ENCODE measurements at places on chromosomes 2 and 18.

DNA sequence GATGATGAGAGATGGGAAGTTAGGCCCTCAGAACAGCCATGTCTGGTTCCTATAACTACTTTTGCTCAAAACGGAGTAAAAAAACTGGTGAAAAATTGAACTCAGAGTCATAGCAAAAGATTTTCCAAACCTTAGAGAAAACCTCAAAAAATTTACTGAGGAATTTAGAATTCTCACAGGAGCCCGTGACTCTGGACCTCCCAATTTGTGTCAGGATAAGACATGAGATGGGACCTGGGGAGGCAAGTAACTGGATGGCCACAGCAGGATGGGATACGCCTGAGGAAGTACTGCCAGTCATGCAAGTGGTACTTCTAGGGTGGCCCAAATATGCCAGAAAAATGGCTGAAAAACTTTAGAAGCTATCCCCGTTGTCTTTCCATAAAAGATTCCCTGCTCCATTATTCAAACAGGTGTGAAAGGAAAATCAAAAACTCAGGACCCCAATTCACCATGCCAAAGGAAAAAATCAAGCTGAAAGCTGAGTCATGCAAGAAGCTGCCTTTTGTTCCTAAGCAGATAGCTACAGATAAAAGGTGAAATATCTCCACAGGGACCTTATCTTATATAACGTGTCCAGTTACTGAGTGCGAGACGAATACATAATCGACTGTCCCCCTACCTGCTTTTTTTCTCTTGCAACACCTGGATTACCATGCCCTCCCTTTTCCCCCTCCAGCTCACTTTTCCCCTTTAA lies 34.1 kb upstream of the LIPG start:
- no peak for DNase-seq

DNA sequence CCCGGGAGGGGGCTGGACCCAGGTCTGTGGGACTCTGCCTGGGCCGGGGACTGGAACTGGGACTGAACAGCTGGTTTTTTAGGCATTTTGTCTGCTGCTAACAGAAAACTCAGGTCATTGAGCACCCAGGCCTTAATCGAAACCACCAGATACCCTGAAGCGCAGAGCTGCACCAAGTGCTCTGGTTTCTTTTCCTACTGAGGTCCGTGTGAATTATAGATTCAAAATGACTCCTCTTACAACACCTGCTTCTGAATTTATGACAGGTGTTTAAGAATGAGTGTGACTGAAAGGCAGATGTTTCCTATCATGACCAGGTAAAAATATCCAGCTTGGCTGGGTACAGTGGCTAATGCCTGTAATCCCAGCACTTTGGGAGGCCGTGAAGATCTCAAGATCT lies 47.8 kb downstream of the TRAPPC12 start:
- no peak for DNase-seq

- DNase-seq: no peak
Observed at GRCh38 chr18:44742126-44742525, 61.4 kb downstream of the SETBP1 start.

DNA sequence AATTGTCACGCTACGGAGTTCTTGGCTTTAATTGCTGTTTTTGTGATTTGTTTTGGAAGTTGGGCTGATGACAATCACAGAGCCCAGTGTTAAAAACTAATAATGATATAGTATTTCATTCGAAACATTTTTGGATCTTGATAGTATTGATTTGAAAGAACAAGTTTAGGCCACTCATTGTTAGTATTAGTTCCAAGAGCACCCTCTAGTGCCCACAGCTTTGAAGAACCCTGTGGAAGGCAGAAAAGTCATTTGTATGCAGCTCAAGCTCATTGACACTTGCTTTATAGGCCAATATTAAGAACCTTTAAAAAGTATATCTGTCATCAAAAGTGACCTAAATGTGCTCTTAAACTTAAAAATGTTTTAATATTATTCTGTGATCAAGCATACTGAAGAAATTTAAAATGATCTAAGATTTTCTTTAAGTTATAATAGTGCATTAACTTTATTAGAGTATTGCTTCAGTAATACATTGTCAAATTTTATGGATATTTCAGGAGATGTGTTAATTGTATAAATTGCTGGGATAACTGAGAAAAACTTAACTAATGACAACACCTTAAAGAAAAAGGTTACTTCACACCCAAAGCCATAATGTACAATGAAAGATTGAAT lies 191.0 kb downstream of the GRB14 start:
- no peak for DNase-seq

GRCh38 chr2:224046752-224047151 lies 7.7 kb upstream of the SERPINE2 start:
- no peak for DNase-seq

DNA sequence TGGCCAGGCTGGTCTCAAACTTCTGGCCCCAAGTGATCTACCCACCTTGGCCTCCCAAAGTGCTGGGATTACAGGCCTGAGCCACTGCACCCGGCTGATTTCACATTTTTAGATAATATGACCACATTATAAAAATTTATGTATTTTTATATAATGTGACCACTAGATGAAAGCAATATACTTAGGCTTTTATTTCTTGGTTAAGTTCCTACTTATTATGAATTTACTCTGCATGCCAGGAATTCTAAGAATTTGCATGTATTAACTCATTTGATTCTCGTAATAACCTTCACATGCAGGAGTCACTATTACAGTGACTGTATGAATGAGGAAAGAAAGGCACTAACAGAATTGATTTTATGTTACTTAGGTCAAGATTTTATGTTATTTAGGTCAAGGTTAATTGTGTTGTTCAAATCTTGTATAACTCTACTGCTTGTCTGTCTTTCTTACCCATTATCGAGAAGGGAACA lies 25.6 kb upstream of the CASP8 start:
- no peak for DNase-seq

DNA sequence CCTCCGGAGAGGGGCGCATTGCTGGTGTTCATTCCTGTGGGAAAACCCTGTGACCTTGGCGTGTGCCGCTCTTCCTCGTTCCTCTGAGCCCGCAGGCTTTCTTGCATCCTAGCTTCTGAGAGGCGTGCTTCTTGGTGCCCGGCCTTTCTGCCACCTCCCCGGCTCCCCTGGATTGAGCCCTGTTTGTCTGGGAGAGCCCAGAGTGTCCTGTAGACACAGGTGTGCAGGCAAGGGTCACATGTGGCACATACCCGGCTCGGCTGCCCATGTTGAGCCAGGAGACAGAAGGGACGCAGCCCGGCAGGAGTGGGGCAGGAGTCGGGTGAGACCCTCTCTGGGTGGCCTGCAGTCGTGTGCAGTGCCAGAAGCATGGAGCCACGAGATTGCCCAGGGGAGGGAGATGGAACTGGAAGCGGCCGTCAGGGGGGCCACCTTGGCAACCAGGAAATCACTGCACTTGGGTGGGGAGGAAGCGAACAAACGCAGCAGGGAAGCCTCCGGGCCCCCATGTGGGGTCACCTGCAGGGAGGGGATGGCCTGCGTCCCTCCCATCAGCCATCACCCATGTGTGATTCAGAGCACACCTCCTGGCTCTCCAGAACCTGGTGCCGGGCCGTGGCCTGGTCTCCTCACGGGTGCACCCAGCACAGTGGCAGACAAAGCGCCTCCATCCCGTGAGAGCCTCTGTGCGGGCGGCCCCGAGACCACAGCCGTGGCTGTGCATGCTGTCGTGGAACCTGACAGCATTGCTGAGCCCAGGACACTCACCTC lies 92.9 kb downstream of the SH3BP4 start:
- no peak for DNase-seq

DNA sequence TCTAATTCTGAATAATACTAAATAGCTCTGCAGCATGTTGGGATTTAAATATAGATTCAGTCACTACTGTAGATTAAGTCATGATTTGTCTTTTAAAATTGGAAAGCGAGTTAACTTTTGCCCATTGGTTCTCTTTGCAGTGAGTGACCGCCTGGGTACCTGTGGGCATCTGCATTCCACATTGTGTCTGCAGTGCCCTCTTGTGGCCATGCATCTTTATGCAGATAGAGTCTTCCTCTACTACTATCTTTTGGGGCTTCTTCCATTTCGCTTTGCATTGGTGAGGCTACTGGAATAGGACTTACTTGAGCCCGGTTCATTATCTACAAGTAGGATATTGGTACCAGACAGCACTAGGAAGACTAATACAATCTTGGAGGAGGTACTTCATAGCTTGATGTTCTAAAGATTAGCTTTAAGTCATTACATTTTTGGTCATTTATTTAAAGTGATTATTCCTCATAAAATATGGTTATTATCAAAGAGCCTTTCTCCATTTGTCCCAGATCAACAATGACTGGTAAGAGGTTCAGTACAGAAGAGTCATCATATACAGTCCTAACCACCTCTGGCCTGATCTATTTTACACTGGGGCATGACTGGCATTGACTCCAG lies 203.0 kb downstream of the SOCS6 start:
- no peak for DNase-seq

DNA sequence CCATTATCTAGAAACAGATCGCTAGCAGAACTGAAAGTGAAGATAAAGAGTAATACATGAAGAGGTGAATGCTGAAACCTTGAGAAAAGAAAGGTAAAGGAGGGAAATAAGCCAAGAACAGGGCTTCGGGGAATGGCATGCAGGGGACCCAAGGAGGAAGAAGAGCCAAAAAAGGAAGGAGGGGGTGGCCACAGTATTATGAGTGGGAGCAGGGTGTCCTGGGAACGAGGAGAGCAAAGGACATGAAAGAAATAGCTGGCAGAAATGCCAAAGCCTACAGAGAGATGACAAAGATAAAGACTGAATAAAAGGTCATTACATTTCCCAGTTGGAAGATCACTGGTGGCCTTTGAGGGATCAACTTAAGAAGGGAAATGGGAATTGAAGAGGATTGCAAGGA lies 82.9 kb downstream of the ACTR3 start:
- no peak for DNase-seq

DNA sequence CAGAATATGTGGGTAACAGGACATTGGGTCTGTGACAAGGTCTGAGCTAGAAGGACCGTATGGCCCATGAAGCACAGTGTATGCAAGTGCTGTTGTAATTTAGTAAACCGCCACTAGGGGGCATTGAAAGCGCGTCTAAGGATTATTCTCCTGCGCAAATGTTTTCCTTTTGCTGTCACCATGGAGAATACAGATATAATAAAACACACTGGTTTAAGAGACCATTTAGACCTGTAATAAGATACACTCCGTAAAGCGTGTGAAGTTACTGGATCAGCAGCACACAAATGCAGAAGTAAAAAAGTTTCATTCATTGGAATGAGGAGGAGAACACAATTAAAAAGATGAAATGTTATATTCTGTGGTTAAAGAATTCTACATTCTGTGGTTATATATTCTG lies 272.4 kb downstream of the AGAP1 start:
- no peak for DNase-seq

GRCh38 chr18:77131100-77131651 lies 1.4 kb downstream of the MBP start:
- no peak for DNase-seq

- DNase-seq: no peak
Observed at GRCh38 chr2:179487010-179487731, 222.5 kb upstream of the SESTD1 start.

GRCh38 chr2:55530539-55531081 lies 11.1 kb downstream of the CFAP36 start:
- DNase-seq: no peak

DNA sequence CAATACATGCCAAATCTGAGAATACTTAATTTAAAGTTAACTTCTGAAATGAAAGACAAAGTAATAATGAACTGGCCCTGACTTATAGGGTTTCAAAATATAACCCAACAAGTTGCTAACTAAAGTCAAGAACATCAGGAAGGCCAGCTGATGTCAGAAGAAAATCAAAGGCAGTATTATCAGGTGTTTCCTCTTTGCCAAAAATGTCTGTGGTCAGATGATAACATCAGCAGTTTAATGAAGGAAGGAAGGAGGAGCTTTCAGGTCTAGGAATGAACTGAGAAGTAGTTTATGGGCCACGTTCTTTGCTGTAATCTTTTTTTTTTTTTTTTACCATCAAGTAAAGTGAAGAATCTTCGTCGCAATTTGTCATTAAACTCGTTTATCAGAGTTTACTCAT lies 40.9 kb downstream of the CDH2 start:
- no peak for DNase-seq

- DNase-seq: no peak
Observed at GRCh38 chr2:231353469-231353868, 42.0 kb upstream of the B3GNT7 start.

- no peak for DNase-seq
Observed at GRCh38 chr2:64914735-64915509, 74.3 kb upstream of the SLC1A4 start.

GRCh38 chr2:84816426-84817026 lies 64.4 kb downstream of the TRABD2A start:
- no peak for DNase-seq

DNA sequence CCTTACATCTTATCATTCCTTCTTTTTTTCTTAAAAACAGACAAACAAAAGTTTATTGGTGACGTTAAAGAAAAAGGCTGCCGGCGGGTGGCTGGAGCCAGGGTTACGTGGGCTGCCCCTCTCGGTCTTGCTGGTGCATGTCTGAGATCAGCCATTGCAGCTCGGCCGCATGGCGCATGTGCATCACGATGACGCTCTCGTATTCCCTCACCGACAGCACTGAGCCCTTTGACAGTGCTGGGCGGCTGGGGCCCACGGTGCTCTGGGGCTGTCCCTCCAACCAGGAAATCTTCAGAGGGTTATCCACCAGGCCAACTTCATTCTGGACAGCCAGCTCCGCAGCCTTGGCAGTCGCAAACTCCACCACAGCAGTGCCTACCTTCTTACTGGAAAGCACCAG lies 1081.8 kb upstream of the TMEFF2 start:
- no peak for DNase-seq

DNA sequence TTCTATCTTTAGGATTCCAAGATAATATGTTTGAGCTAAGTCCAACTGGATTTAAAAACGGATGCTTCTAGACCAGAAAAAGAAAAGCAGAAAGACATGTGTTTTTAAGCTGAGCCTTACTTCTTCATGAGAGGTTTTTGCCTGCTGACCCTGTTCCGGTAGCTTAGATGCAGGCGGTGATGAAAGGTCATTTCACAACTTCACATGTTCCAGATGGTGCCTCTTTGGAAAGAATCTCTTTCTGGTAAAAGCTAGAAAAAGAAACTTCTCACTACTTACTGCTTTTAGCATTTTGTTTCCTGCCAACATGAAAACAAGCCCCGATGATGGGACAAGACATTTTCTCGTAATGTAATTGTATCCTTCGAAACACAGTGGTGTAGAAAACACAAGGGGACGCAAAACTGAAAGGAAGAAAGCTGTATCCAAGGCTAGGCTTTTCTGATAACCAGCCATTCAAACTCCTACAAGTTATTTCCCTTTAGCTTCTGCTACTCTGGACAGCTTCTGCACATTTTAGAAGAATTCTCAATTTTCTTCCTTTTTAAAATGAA lies 407.3 kb upstream of the LYPD1 start:
- no peak for DNase-seq

DNA sequence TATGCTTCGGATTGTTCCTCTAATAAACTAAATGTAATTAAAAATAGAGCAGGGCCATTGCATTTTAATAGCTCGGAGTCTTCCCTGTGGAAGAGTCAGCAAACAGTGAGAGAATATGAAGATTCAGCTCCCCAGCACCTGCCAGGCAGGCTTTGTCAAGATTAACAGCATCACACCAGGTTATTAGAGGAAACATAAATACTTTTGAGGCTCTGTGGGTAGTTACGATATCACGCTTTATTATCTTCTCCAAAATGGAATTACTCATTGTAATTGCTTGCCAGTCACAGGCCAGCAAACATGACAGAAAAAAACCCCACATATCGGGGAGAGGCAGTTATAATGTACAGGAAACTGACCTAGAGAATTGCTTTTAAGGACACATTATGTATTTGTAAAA lies 303.9 kb downstream of the CPS1 start:
- DNase-seq: no peak

GRCh38 chr2:209687323-209687969 lies 84.2 kb upstream of the UNC80 start:
- no peak for DNase-seq

GRCh38 chr2:186591506-186591890 lies 1.6 kb downstream of the ITGAV start:
- no peak for DNase-seq

All from cortex of kidney (tissue), 1 donor.